ENCODE measurements at places on chromosomes 1 and 21. TPM values are rescaled to one million over a fixed set of nuclear protein-coding genes. Genes with fewer than 3 reads are reported as not detected.

CFHR2 gene
- total RNA-seq = not detected

FCGR3B gene
- total RNA-seq = 1.8 TPM

CFAP126 gene
- not detected for total RNA-seq

PCP4 gene
- total RNA-seq = 3.0 TPM

Data from Right ventricle myocardium superior (tissue), 1 donor.